ENCODE measurements at places on chromosomes 2 and 18.

GRCh38 chr2:122739732-122740593 lies 984.5 kb downstream of the TSN start:
- peak; percentile 16 for DNase-seq

DNA sequence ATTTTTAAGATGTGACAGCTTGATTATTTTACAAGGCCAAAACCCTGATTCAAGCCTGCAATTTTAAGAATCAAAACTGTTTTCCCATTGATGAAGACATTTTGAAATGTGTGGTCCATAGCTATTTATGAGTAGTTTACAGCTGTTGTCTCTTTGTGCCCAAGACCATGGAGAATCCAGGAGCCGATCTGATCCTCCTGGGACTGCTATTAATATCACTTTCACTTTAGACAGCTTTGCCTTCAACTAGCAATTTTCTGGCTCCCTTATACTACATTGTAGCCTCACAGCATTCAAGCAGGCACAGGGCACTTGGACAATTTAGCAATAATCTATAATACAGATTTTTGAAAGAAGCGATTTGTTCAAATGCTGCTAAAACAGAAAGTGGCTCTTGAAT lies 172.9 kb downstream of the SLC8A1 start:
- DNase-seq = no peak

DNA sequence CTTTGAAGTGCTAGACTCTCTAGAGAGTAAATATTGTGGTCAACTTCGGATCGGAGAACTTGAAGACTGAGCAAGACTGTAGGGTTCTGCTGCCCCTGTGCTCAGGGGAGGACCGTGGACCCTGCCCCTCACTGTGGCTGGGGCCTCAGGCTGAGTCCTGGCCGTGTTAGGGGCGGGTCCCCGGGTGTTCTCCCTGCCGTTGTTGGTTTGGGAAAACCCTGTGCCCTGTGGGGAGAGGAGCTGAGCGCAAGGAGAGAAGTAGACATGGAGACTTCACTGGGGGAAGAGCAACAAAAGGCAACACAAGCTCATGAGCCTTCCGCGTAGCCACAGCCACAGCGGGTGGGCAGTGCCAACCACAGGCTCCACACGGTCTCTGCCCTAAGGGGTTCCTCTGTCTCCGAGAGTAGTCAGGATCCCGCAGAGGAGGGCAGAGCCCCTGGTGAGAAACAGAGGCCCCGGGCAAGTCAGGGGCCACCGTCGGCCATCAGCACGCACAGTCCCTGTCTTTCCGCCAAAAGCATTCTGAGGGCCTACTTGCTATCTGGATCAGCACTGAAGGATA lies 53.1 kb downstream of the NTSR2 start:
- no peak for DNase-seq

DNA sequence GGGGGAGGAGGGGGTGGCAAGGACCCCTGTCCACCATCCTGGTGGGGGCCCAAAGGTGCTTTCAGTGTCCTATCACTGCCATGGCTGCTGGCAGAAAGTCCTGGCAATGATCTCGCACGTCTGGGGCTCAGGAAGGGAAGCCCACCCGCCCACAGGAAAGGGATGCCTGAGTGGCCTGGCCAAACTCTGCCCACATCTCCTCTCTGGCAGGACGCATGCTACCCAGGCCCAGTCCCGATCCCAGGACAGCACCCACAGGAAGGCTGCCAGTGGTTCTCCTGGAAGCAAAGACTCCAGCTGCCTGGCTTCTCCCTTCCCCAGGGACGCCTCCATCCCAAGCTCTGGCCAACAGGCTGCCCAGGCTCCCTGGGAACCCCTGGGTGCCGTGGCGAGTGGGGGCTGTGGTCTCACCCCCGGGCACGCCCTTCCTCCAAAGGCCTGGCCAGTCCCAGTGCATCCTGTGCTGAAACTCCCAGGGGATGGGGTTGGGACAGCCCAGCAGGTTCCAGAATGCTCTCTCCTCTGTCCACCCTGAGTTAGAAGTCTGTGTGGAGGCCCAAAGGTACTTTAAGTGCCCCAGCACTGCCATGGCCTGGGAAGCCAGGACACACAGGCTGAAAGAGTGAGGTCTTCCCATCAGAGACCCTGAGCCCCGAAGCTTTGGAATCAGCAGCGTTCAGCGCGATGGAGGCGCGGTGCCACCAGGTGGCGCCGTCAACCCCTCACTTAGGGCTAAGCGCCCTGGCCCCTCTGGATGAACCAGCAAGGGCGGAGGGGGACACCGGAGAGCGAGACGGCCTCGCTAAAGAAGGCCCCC lies 29.8 kb upstream of the TAF1B start:
- DNase-seq = peak; percentile 81

GRCh38 chr2:86066007-86066578 lies 39.6 kb downstream of the POLR1A start:
- no peak for DNase-seq

DNA sequence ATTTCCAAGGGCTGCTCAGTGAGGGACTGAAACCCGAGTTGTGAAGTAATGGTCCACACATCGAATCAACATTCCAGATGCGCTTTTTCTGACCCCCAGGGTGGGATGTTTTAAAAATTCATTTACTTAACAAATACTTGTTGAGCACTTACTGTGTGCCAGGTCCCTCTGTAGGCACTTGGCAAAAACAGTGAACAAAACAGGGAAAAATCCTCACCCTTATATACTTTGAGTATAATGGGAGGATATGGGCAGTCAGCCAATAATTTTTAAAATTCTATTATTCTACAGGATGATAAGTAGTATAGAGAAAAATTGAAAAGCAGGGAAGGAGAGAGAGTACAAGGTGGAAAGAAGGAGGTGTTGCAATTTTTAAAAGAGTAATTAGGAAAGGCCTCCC lies 31.3 kb upstream of the AFTPH start:
- DNase-seq = no peak

- no peak for DNase-seq
These were observed 437.0 kb upstream of the MEIS1 start for GRCh38 chr2:65997961-65998360.

DNA sequence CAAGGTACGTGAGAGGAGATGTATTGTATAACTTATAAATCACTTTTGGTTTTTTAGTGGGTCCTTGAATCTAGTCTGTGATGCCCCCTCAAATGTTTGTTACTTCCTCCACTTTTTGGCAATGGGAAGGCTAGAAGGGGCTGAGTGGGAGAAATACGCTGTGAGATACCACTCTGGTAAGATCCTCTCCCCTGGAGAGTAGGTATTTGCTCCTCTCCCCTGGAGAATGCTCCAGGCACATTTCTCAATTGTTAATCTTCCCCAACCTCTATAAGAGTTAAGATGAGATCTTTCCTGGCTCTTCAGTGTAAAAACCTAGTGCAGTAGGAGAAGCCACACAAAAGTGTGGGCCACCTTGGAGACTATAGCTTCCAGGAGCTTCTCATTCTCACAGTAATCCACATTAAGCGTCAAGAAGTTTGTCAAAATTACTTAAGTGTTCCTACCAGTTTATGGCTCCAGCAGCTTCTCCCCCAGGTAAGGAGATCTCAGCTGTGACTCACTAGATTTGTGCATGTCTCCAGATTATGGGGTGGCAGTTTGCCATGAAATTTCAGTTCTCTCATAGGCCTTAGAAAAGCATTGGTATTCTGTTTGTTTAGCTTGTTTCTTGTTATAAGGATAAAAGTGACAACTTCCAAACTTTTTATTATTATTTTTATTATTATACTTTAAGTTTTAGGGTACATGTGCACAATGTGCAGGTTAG lies 182.6 kb downstream of the FSIP2 start:
- no peak for DNase-seq

DNA sequence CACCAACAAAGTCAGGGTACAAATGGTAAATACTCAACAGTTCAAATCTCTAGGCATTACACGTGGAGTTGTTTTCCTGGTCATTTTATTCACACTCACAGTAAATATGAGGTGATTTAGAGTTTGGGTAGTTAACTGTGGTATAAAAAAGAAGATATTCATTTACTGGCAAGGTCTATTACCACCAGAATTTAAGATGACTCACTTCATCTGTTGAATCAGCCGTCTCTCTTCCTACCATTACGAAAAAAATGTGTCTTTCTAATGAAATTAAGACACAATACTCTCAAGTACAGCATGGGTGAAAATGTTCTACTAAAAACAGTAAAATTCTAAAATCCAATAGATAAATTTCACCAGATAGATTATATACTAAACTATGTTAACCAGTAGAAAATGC lies 21.0 kb upstream of the GPR75 start:
- DNase-seq = no peak

GRCh38 chr18:29157905-29158304 lies 981.0 kb upstream of the CDH2 start:
- no peak for DNase-seq

- peak; percentile 71 for DNase-seq
These were observed 55.3 kb downstream of the HS1BP3 start for GRCh38 chr2:20595439-20596192.

GRCh38 chr2:165055082-165055851 lies 99.9 kb upstream of the SLC38A11 start:
- no peak for DNase-seq

DNA sequence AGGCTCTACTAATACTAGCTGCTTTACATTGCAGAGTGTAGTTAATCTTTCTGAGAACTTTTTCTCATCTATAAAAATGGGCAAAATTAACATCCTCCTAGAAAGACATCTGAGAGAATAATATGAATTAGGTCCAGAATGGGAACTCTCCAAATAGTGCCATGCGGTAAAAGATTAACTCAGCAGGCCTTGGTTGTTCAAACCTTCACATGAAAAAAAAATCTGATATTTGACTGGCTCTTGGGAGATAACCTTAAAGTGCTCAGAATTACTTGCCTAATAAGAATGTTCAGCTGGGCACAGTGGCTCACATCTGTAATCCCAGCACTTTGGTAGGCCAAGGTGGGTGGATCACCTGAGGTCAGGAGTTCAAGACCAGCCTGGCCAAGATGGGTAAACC lies 5.5 kb upstream of the CXXC1 start:
- DNase-seq = no peak

GRCh38 chr2:239265681-239266433 lies 135.0 kb downstream of the HDAC4 start:
- DNase-seq = no peak

DNA sequence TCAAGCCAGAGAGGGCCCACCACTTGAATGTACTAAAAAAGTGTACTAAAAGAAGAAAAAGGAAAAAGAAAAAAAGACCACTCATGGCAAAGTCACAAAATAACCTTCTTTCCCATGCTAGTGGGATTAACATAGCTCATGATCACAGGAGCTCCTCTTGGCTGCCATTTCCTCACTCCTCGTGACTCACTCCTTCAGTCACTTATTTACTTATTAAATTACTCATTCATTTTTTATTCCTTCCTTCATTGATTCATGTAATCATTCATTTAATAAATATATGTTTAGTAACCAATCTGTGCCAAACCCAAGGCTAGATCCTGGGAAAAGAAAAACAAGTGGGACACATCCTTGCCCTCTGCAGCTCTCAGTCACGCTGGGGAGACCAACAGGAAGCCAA lies 300.5 kb downstream of the INSIG2 start:
- DNase-seq = no peak

- no peak for DNase-seq
These were observed 16.0 kb downstream of the TTC32 start for GRCh38 chr2:19885791-19886190.

GRCh38 chr2:97743913-97744312 lies 30.5 kb downstream of the ZAP70 start:
- DNase-seq = no peak

DNA sequence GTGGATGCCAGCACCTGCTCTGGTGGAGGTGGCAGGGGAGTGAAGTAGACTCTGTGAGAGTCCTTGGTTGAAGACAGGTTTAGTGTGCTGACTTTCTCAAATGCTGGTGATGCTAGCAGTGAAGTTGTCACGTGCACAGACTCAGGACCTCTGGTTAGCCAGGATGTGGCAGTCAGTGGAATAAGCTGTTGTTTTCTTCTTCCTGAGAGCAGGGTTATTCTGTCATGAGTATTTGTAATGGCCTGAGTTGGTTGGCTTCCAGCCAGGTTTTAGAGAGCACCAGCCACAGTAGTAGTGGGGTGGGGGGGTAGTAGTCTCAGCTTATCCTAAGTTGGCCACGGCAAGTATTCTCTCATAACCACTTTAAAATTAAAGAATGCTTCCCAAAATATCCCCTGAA lies 238.5 kb upstream of the FBXO11 start:
- no peak for DNase-seq

DNA sequence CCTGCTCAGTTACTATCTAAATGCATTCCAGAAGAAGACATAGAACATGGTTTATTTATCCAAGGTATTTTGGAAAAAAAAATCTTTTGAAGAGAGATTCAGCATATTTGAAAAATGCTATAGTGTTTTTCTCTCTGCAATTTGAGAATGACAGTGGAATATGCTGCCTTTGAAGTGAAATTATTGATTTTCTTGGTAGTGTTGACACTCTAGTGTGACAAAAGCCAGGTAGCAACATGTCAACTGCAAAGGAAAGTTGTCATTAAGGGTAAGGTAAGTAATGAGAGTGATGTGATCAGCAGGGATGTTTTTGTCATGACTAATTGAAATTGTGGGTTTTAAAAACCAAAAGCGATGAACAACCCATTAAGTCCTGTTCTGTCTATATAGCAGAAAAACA lies 1387.1 kb upstream of the TMEFF2 start:
- no peak for DNase-seq

DNA sequence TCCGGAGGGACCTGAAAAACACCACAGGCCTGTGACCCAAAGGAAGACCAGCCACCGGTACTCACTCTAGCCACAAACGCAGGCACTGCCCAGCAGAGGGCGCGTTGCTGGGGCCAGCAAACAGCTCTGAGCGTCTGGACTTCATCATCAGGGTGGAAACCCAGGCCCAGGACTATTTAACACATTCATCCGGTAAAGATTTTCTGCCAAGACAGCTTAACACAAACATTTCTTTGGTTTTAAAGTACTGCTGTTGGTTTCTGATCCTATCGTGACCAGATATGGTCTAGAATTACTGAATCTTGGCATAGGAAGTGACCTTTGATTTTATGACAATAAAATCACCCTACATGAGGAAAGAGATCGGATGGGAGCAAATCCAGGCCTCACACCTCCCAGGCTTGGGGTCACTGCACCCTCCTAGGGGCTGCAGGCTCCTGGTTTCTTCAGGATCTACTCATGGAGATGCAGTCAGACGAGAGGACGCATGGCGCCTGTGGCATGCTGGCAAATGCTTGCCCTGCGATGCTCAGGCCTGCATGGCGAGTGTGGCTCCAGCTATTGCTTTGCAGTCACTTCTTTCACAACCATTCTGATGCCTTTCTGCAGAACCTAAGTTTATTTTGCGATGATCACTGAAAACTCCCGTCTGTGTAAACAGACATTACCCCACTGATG lies 130.4 kb downstream of the COL4A4 start:
- peak; percentile 60 for DNase-seq

GRCh38 chr2:159591221-159591620 lies 25.1 kb downstream of the BAZ2B start:
- DNase-seq = no peak

DNA sequence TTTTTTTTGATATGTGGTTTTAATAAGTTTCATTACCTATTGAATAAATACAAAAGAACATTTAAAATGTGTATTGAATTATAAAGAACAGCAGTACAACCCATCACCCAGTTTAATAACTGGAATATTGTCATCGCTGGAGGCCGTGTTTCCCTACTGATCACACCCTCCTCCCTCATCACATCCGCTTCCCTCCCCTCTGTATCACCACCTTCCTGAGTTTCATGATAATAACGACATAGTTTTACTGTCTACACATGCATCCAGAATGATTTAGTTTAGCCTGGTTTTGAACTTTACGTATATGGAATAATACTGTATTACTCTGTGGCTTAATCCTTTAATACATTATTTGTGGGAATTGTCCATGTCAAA lies 2.1 kb downstream of the SERPINB8 start:
- DNase-seq = no peak

- no peak for DNase-seq
These were observed 75.1 kb downstream of the CTAGE1 start for GRCh38 chr18:22342625-22343024.

Measured in GM20000 (cell line).